ENCODE measurements at places on chromosomes 11 and 22. TPM values are rescaled to one million over a fixed set of nuclear protein-coding genes. Genes with fewer than 3 reads are reported as not detected.

MAPK8IP2 gene
- 0.48 TPM for total RNA-seq

GRCh38 chr11:105862736-105863367 is 159.2 kb downstream of the MSANTD4 start:
- no peak for DNase-seq

DNA sequence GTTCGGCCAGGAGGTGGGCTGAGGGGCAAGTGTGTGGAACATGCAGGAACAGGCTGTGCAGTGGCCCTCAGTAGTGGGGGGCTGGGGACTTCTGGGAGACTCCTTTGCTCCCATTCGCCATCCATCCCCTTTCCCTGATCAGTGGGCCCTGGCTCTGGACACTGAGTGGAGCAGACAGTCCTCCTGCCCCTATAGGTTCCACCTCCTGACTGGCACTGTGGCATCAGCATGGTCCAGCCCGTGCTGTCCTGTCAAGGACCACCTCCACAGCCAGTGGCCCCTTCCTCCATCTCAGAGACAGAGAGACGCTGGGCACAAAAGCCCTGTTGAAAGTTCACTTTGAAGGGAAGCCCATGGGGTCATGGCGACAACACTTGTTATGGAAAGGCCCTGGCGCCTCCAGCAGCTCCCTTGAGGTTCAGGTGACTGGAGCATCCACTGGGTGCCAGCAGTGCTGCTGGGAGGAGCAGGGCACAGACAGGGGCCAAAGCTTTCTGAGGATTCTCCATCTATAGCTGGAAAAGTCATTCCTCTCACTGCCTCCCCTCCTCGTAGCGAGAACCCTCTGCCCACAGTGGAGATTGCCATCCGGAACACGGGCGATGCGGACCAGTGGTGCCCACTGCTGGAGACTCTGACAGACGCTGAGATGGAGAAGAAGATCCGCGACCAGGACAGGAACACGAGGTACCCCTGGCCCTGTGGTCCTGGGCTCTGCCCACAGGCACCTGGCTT is 5.6 kb downstream of the DERL3 start:
- peak; percentile 72 for DNase-seq

GRCh38 chr11:1832211-1832919 is 2.4 kb upstream of the SYT8 start:
- no peak for DNase-seq

DNA sequence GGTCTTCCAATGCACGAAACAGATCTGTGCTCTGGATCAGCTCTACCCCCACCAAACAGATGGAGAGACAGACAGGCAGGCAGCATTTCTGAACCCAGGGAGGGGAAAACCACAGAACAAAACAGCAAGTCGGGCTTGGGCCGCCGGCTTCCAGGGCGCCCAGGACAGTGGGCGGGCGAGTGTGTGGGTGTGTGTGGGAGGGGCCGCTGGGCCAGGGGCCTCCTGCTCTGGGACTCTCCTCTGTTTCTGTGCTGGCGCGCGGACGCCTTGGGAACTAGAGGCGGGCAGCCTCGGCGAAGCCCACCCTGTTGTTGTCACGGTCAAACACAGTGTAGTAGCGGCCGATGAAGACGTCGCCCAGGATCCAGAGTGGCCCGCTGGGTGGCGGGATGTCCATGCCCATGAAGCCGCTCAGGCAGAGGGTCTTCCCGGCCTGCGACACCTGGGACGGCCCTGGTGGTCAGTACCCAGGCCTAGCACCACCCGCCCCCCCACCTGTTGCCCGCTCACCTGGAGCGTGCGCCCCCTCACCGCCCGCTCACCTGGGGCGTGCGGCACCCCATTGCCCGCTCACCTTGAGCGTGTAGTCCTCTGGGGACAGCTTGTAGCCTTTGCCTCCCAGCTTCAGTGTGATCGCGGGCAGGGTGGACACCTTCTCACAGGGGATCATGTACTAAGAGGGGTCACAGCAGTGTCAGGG is 3.0 kb upstream of the IFITM10 start:
- no peak for DNase-seq

Data from cardiac septum (tissue), 1 donor.